ENCODE measurements at places on chromosomes 1 and 21.

GRCh38 chr1:151311011-151311410 is 16.2 kb downstream of the PI4KB start:
- no peak for DNase-seq

DNA sequence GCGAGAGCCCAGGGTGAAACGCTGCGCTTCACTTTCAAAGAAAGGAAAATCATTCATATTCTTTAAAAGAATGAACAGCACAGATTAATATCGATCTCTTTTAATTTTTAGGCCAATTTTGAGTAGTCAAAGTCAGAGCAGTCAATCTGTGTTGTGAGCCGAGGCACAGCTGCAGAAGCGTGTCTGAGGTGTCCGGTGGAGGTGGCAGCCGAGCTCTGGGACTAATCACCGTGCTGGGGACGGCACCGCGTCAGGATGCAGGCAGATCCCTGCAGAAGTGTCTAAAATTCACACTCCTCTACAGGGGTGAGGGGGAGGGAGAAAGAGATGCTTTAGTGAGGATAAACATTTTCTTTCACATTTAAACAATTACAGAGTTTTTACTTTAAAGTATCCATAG is 4.1 kb downstream of the TFF1 start:
- DNase-seq, result no peak

DNA sequence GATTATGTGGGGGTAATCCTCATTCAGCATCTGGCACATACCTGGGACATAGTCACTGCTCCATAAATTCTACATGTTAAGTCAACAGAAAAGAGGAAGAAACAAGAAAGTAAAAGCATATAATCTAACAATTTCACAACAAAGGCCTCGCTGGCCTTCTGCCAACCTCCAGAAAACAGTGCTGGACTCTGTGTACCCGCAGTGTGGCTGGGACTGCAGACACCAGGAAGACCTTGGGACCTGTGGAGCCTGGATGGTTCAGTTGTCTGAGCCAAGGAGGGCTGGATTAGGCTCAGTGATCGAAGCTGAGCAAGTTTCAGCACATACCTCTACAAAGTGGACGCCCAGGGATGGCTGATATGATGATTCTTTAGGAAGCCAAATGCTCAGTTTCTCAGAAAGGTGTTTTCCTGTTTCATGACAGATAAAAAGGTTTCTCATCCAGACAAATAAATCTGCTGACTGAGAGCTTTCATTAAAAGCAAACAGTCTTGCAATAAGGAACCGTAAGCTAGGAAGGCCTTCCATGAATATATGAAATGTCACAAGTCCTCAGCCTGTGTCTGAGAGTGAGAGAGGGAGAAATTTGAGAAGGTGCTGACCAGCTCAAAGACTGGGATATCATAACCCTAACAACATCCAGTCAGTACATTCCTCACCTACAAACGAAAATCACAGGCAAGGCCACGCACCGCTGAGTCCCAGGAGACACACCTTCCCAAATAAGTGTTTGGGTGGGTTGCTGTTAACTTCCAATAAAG is 48.4 kb downstream of the CAPZB start:
- DNase-seq, result no peak

DNA sequence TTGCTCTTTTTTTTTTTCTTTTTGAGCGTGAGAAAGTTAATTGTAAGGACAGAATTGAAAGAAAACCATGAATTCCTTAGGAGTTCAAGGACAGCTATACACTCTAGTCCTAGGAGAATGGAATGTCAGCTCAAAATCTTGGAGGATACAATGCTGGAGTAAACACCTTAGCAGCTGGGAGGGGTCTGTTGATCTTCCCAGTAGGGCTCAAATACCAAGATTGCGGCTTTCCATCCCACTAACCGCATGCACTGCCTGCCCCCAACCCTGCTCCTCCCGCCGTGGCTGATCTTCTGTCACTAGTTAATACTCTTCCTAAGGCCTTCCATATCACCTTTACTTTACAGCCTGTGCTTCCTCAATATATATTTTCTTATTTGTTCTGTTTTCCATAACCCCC is 2.6 kb upstream of the PDC start:
- no peak for DNase-seq

DNA sequence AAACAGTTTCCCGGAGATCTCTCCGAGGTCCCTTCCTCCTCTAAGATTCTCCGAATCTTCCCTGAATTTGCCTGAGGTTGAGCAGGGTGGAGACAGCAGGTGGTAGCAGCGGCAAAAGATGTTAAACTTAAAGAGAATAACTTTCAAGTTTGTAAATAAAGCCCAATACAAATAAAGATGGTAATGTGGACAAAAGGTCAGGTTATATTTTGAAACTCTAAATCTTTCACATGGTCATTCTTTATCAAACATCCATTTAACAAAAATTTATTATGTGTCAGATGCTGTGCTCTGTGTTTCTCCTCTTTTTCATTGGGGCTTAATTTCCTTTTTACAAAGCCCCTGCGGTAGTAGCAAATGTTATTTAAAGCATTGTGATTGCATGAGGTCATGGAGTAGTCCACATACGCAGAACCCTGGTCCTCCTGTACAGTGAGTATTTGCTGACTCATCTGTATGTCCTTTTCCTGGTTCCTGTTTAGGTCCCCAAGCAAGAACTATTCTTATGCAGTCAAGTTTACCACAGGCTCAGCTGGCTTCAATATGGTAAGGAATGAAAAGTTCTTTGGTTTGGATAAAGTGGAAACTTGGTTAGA is 119.2 kb downstream of the ITSN1 start:
- DNase-seq, result no peak

DNA sequence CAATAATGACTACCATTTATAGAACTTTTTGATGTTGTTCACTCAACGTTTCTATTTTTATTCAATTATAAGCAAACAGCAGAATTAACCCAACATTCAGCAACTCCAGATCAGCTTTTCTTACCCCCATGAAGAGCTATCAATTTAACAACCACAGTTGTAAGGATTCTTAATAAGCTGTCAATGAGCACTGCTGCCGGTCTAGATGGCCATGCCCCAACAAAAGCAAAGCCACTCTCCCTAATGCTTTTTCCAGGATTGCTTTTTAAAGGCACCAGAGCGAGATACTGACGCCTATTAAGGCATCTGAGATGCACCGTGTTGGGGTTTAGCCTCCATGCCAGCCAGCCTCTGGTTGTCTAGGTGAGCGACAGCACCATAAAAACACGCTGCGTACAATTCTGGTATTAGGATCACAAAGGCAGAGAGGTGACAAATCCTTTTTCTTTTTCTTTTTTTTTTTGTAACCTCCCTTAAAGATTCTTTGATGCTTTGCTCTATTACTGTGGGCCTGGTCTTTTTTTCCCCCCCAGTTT is 39.5 kb downstream of the PTPRC start:
- no peak for DNase-seq

GRCh38 chr1:174982971-174983689 is 16.6 kb upstream of the CACYBP start:
- DNase-seq, result no peak

DNA sequence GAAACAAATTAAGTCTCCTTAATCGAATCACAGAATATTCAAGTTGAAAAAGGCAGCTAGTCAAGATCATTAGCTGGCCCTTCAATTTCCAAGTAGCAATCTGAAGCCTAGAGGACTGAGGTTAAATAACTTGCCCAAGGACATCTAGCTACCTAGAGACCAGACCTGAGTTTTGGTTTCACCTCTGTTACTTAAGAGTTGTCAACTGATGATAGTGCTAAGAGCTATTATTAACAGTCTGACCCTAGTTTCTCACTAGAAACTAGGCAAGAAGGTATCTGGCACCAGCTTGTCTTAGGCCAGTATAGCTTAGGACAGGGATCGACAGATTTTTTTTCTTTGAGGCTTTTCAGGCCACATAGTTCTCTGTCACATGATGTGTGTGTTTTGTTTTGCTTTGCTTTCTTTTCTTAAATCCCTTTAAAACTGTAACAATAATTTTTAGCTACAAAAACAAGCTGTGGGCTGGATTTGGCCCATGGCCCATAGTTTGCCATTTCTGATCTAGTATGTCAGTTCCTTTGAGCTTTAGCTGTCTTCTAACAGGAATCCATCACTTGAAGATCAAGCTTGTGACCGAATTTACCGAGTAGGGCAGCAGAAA is 23.2 kb downstream of the TRIM45 start:
- DNase-seq, result no peak

GRCh38 chr1:157967205-157967604 is 26.2 kb upstream of the KIRREL1 start:
- DNase-seq, result no peak

DNA sequence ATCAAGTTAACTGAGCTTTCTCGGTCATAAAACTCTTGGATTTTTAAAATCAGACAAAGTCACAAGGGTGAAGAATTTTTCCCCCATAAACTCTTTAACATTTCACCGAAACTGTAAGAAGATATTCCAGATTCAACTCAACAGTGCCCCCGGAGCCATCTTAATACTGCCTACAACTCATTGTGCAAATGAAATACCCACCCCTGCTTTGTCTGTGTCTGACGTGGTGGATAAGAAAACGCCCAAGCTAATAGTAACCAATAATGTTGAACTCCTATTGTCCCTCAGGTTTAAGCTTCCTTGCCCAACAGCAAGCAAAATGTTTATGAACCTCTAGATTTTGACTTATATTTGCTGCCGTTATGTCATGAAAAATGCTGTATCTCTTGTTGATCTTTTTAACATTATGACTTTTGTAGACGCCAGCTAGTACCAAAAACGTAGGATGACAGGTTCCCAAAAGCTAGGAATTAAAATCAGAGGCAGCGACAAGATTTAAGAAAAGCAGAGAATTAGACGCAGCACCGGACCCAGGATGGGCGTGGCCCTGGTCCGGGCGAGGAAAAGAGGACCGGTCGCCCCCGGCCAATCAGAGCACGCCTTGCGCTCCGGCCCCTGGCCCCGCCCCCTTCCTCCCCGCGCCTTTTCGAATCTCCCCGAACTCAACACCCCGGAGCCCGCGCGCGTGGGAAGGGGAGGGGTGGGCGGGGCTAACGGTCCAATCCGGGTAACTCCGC is 1.1 kb downstream of the STMN1 start:
- peak; percentile 83 for DNase-seq

GRCh38 chr1:94526152-94526980 is 15.2 kb downstream of the F3 start:
- no peak for DNase-seq

- no peak for DNase-seq
Observed at GRCh38 chr1:95308276-95309030, 74.4 kb downstream of the RWDD3 start.

GRCh38 chr1:37726751-37727585 is 34.7 kb downstream of the CDCA8 start:
- DNase-seq, result no peak

DNA sequence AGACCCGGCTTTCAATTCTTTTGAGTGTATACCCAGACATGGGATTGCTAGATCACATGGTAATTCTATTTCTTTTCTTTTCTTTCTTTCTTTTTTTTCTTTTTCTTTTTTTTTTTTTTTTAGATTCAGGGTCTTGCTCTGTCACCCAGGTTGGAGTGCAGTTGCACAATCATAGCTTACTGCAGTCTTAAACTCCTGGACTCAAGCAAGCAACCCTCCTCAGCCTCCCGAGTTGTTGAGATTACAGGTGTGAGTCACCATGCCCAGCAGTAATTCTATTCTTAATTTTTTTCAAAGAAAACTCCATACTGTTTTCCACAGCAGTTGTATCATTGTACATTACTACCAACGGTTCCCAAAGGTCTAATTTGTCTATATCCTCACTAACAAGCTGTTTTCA is 13.5 kb upstream of the RNF186 start:
- no peak for DNase-seq

GRCh38 chr1:210099921-210100320 is 132.7 kb upstream of the SERTAD4 start:
- no peak for DNase-seq

GRCh38 chr1:53893999-53894636 is at the start of gene DIO1:
Gene DIO1 (plus strand): TSS chr1:53894187. CDS start chr1:53894211, 24 bp downstream.
- DNase-seq, result no peak

DNA sequence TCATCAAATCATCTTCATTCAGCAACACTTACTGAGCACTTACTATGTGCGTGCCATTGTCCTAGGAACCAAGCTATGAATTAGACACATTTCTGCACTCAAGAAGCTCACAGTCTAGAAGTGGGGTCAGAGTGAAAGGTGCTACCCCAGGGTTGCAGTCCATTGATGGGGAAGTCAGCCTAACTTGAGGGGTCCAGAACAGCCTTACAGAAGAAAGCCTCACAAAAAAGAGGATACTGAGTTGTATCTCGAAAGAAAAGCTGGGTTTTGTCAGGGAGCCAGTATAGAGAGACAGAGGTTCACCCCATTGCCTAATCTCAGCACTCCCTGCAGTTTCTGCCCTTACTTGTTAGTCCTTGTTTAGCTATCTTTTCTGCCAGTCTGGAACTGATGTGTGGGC is 153.1 kb upstream of the JUN start:
- no peak for DNase-seq

GRCh38 chr1:218763538-218763937 is 410.1 kb upstream of the LYPLAL1 start:
- no peak for DNase-seq
